Mesenteric fat pad (tissue), 1 donor: ENCODE measurements at places on chromosomes 7 and 10.
A peak's percentile ranks its signal among the peaks of the same experiment; 100 is the strongest.

GRCh38 chr10:92419740-92420545 is 129.0 kb downstream of the MARCHF5 start:
- peak; percentile 88 for DNase-seq

GRCh38 chr7:99380032-99380822 is 5.7 kb downstream of the ARPC1B start:
- no peak for DNase-seq

DNA sequence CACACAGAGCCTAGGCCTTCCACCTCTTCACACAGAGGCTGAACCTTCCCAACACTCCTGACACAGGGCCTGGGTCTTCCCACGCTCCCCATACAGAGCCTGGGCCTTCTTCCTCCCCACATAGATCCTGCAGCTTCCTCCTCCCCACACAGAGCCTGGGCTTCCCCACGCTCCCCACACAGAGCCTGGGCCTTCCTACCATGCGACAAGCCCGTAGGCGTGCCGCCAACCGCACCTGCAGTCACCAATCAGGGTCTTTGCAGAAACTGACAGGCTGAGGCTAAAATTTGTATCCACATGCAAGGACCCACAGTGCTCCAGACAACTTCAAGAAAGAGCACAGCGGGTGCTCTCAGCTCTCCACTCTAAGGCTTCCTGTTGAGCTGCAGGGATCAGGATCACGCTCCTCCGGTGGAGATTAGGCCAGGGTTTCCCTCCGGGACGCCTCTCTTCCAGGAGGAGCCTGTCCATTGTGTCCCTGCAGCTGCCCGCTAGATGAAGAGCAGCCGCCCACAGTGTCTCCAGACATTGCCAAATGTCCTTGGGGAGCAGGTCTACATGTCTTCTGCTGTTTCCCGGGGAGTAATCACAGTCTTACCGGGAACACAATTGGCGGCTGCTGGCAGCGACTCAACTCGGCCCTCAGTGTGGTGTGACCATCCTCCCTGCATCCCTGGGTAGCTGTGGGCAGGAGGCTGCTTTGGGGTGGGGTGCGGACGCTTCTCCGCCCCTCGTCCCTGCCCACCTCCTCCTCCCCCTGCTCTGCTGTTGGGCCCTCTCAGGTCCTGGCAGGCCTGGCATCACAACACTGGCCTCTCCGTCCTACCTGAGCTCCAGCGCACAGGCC is 9.7 kb downstream of the CFAP46 start:
- DNase-seq = no peak

DNA sequence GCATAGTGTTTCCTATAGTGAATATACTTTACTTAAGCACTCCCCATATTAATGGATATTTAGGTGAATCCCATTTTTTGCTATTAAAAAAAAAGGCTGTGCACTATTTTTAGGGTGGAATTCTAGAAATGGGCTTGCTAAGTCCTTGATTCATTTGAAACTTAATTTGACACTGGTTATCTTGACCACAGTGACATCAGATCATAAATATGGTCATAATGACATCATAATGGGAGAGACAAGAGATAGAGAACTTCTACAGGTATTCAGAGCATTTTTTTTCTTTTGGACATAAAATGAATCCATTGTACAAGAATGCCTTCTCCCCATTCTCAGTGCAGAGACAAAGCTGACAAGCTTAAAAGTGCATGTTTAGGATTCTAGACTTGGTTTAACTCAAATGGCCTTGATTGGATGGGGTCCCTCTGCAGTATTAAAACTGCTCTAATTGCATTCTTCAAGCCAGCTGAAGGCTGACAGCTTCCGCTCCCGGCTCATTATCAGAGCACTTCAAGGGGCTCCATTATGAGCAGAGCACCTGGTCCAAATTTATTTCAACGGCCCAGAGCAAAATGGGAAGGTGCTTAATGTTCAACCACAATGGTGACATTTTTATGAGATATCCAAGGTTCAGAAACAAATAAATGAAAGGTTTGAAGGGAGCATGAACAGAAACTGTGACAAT is 104.8 kb downstream of the JAZF1 start:
- DNase-seq = no peak

GRCh38 chr7:108629651-108630400 is 60.2 kb downstream of the DNAJB9 start:
- no peak for DNase-seq

- DNase-seq = no peak
Measured at GRCh38 chr7:74240482-74240881, 13.7 kb downstream of the RFC2 start.

- no peak for DNase-seq
Measured at GRCh38 chr7:22477876-22478450, 22.0 kb downstream of the STEAP1B start.

- no peak for DNase-seq
Measured at GRCh38 chr10:97412891-97413304, 11.8 kb upstream of the RRP12 start.

- DNase-seq = no peak
Measured at GRCh38 chr7:24773646-24774045, 16.4 kb upstream of the GSDME start.

DNA sequence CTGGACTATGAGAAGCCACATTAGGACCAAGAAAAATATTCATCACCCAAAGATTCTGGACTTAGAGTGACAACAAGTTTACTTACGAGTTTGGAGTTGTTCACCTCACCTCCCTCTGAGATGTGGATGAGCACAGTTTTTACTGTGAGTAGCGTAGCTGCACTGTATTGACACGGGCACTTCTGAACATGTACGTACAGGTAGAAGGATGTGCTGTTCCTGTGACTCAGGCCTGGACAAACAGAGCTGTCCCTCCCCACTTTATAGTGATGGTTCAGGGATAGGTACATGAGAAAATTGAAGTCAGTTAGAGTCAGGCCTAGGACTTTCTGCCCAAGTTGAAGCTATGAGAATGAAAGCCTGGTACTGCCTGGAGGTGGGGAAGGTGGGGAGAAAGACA is 80.9 kb upstream of the DYNC1I1 start:
- no peak for DNase-seq

GRCh38 chr7:2255145-2256139 is 13.4 kb downstream of the NUDT1 start:
- DNase-seq = no peak

DNA sequence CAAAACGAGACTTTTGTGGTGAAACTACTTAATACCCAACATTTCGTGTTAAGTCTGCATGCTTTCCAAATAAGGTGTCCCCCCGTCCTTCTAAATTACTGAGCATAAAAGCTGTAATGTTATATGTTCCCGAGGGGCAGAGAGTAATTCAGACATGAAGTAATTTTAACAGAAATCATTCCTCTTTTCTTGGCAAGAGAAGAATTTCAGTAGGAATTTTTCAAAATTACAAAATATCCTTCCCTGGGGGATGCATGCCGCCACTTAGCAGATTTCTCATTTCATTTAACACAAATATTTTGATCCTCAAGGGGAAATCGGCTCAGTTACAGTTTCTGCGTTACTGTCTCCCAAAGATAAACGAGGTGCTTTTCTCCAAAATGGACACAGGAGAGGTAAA is 213.2 kb upstream of the RHOBTB1 start:
- no peak for DNase-seq

GRCh38 chr7:28858895-28859294 is 99.2 kb downstream of the TRIL start:
- no peak for DNase-seq

- no peak for DNase-seq
Measured at GRCh38 chr7:96359876-96360275, 38.0 kb upstream of the SLC25A13 start.

- DNase-seq = no peak
Measured at GRCh38 chr10:78981257-78981969, 87.4 kb upstream of the ZMIZ1 start.

GRCh38 chr10:90914992-90915765 is 5.7 kb downstream of the ANKRD1 start:
- no peak for DNase-seq

- DNase-seq = no peak
Measured at GRCh38 chr10:77400033-77400432, 237.6 kb downstream of the KCNMA1 start.

- no peak for DNase-seq
Measured at GRCh38 chr7:115004121-115004520, 82.2 kb downstream of the MDFIC start.

DNA sequence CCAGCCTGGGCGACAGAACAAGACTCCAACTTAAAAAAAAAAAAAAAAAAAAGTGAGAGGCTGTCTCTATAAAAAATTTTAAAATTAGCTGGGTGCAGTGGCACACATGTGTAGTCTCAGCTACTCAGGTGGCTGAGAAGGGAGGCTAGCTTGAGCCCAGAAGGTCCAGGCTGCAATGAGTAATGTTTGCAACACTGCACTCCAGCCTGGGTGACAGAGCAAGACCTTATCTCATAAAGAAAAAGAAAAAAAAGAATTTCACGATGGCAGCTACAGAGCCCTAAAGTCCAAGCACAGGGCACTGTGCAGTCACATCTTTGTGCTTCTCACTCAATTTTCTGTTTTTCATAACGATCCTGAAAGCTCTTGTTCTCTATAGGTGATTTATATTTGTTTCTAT is 209.5 kb upstream of the KCTD7 start:
- DNase-seq = no peak

DNA sequence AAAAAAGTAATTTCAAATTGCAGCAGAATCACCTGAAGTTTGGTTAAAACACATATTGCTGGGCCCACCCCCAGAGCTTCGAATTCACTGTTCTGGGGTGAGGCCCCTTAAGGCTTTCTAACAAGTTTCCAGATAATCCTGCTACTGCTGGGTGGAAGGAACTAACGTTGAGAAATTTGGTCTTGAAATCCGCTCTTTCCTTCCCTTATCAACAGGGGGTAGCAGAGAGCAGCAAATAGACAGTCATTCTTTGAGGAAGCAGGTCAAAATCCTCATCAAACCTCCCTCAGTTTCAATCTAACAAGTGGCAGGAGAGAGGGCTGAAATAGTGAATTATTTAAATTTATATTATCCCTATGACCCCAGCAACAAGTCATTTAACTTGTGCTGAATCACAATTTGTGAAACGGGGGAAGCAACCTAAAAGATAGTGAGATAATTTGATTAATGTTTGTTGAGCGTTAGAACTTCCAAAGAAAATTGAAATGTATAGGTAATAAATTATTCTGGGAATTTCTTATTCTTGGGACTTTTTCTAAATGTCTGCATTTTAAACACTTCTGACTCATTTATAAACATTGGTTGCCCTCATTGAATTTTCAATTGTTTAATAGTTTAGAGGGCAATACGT is 21.7 kb upstream of the MALSU1 start:
- DNase-seq = no peak

DNA sequence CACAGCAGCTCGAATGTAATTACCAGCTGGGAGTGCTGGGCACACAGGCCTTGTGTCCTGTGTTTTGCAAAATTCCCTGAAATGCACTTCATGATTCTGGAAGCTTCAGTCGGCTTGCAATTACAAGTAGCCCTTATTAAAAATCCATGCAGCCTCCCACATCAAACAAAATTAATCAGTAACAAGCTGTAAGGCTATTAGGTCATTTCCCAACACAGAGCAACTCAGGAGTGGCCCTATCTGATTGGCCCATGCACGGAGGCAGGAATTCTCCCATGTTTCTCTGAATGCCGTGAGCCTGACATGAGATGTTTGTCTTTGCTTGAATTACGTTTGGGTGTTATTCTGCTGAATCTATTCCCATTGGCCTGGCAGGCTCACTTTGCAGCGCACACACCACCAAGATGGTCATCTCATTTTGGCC is 36.9 kb downstream of the FOXL3 start:
- DNase-seq = no peak

- no peak for DNase-seq
Measured at GRCh38 chr10:131882151-131882550, 18.7 kb upstream of the PPP2R2D start.

DNA sequence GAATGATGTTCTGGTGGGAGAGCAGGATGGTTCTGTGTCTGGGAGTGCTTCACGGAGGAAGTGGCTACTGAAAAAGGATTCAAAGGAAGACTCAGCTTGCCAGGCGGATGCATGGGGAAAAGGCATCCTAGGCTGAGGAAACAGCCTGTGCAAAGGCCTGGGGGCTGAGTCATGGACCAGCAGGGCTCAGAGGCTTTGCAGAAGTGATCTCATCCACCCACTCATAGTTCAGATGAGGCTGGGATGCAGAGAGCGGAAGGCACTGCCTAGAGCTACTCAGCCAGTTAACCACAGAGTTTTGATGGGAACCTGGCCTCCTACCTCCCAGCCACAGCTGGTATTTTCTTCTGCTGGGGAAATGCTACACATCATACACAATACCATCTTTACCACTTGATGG is 15.8 kb upstream of the ADAMTS14 start:
- DNase-seq = peak; percentile 74

- no peak for DNase-seq
Measured at GRCh38 chr10:87705339-87705738, 45.7 kb downstream of the PAPSS2 start.

GRCh38 chr7:31744294-31744874 is 57.4 kb downstream of the PPP1R17 start:
- DNase-seq = no peak
